PC-3 (cell line): ENCODE measurements at places on chromosomes 1 and 21. TPM values are rescaled to one million over a fixed set of nuclear protein-coding genes. Genes with fewer than 3 reads are reported as not detected.

C2CD4D gene
- total RNA-seq = 0.58 and 2.8 TPM in 2 replicates

RIPK4 gene
- 252 and 333 TPM in 2 replicates for total RNA-seq

B3GALT5 gene
- total RNA-seq = 0.58 and 1.5 TPM in 2 replicates

C8B gene
- total RNA-seq = not detected in 2 replicates

AMY1C gene
- total RNA-seq = not detected in 2 replicates
